ENCODE measurements at places on chromosomes 1 and 21.

DNA sequence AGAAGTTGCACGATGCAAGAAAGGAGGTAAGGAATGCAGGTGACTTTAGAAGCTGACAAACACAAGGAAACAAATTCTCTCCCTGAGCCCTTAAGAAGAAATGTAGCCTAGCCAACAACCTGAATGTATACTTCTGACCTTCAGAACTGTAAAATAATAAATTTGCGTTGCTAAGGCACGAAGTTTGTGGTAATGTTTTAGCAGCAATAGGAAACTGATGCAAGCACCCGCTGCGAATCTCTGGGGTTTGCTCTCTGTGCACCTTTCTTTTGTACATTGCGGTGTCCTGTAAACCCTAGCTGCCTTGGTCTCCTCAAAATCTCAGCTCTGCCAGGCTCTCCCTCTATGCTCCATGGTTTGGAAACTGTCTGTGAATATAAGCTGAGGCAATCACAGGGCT is 15.1 kb downstream of the CD53 start:
- DNase-seq, result no peak

- no peak for DNase-seq
Observed at GRCh38 chr1:68827261-68827660, 330.4 kb upstream of the DEPDC1 start.

GRCh38 chr1:119978018-119978505 is 81.7 kb upstream of the ADAM30 start:
- DNase-seq, result no peak

- peak; percentile 22 for DNase-seq
Observed at GRCh38 chr1:169368406-169368769, 393 bp downstream of the BLZF1 start.

- DNase-seq, result no peak
Observed at GRCh38 chr1:108862698-108863477, 6.0 kb upstream of the AKNAD1 start.

DNA sequence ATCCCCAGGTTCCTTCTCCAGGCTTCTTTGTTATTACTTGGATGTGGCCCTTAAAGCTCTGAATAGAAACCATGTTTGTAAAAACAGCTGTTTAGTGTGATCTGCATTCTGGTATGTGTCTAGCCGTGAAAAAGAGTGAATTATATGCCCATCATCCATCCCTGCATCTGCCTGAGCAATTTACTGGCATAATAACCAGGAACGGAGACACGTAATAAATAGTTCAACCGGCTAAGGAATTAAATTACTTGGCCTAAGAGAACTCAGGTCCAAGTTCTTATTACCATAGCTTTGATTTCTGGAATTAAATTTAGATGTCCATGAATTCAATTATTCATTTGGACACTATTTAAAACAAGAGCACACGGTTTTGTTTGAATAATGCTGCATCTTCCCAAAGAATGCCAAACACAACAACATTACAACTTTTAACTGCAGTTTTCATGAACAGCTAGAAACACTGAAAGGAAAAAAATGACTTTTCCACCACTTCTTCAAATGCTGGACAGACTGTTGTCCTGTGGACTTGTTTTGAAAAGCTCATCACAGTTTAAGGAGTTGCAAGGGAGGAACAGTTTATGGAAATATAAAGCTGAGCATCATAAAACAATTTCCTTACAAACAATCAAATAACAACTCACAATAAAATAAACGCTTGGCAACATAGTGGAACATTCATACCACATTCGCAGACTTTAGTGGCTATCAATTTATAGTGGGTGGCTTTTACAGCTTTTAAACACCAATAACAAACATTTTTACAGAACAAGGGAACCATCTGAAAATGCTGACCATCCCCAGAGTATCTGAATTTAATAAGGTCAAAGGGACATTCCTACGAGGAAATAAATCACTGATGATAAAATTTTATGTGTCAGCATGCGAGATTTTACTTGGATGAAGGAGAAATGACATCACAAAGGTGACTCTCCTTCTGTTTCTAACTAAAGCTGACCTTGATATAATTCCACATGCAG is 144.7 kb downstream of the APP start:
- no peak for DNase-seq

GRCh38 chr1:231161667-231162296 is at the start of gene TRIM67:
TRIM67 (plus strand) TSS chr1:231162058; CDS start chr1:231162970, 912 bp downstream.
- no peak for DNase-seq

GRCh38 chr1:205595861-205596260 is 36.0 kb downstream of the ELK4 start:
- DNase-seq, result no peak

DNA sequence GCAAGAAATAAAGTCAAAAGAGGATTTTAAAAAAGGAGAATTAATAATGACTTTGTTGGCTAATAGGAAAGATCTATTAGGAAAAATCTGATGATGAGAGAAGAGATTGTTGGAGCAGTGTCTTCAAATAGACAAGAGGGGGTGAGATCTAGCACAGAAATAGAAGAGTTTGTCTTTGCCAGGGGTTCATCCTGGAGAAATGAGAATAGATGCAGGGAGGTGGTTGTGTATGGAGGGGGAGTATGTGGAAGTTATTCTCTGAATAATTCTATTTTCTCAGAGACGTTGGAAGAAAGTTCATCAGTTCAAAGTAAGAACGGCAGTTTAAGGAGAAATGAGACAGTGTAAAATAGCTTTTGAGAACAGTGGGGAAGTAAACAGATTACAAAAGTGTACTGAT is 161.3 kb downstream of the TM2D1 start:
- no peak for DNase-seq

DNA sequence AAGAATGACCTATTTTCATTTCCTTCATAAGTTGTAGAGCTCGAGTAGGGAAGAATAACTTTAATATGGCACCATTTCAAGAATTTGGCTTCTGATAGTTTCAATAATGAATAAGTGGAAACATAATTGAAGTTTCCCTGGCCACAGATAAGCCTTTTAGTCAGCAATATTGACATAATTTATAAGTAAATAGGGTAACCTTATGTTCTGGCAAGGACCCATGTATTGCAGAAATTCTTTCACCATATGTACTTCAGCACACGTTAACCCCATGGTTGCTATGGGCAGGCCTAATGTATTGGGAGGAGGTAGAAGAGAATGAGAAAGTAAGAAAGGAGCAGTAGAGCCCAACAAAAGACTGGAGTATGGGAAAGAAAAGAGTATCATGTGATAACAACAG is 25.4 kb downstream of the MDM4 start:
- DNase-seq, result no peak

DNA sequence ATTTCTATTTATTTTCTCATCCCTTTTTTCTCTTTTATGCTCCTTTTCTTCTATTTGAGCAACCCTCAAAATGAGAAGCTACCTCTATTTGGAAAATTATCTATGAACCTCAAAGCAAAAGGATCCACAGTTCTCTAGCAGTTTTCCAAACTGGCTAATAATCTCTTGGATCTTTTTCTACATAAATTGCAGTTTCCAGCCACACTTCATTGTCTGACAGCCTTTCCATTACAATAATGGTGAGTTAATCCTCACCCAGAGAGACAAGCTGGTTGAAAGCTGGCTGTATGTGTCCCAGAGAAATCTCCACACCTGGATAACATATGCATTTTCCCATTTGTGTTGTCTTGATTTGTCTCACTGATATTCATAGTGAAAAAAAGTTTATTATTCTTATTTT is 16.5 kb upstream of the HSD17B7 start:
- DNase-seq, result no peak

All from memory B cell (primary cell).